ENCODE measurements at places on chromosomes 5 and 9.
A peak's percentile ranks its signal among the peaks of the same experiment; 100 is the strongest.

GRCh38 chr9:77215874-77216273, 38.5 kb downstream of the VPS13A start:
- peak; percentile 24 for DNase-seq

- no peak for DNase-seq
Observed at GRCh38 chr9:91848146-91848545, 101.9 kb downstream of the ROR2 start.

DNA sequence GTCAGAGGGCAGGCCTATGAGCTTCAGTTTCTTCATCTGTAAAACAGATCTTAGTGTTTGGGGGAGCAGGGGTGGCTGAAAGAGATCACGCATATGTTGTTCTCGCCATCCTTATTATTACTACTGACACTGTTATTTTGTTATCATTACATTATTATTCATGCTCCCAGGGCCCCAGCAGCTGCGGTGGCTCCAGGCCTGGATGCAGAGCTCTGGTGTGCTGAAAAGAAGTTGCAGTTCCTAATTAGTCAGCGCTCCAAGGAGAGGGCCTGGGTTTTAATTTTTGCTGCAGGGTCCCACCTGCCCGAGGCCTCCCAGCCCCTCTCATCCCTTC, 19.5 kb downstream of the CXXC5 start:
- peak; percentile 65 for DNase-seq

DNA sequence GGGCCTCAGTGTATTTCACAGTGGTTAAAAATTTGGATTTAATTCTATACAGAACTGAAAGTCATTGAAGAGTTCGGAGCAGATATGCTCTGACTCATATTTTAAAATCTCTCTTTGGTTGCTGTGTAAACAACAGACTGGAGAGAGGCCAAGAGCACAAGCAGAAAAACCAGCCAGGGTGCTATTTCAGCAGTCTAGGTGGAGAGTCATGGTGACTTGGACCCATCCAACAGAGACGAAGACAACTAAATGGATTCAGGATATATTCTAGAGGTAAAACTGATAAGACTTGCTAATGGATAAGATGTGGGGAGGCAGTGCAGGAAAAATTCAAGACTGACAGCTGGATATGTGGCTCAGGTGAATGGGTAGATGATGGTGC, 168.9 kb downstream of the MAPKAP1 start:
- peak; percentile 91 for DNase-seq

DNA sequence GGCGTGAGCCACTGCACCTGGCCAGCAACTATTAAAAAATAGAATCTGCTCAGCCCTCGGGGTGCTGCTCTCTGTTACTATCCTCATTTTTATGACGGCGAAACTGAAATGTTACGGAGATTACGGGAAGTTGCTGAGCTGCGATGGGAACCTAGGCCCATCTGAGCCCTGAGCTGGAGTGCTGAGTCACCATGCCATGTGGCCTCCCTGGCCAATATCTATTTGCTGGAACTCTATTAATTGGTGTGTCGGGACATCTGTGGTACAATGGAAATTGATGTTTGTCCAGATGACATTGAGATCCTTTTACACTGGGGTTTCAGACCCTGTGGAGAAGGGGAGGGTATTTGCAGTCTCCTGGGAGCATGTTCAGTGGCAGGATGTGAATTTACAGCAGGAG, 8.1 kb downstream of the PRDM12 start:
- no peak for DNase-seq

DNA sequence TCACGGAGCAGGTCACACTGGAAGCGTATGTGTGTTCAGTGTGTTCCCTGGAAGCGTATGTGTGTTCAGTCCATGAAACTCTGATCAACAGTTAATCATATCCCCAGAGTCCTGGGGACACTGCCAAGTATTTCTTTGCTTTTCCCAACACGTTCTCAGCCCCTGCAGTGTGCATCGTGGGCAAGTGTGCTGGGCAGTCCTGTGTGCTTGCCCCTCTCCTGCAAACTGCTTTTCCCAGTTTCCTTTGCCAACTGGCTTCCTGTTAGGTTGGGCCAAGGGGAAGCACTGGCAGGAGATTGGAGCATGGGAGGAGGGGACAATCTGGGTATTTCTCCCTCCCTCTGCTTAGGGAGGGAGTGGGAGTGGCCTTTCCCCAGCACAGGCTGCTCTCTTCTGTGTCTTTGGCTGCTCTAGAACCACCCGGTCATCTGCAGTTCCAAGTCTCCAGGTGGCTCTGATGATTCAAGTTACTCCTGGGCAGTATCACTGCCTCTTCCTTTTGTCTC, 36.8 kb upstream of the NEK6 start:
- DNase-seq, result peak; percentile 46

DNA sequence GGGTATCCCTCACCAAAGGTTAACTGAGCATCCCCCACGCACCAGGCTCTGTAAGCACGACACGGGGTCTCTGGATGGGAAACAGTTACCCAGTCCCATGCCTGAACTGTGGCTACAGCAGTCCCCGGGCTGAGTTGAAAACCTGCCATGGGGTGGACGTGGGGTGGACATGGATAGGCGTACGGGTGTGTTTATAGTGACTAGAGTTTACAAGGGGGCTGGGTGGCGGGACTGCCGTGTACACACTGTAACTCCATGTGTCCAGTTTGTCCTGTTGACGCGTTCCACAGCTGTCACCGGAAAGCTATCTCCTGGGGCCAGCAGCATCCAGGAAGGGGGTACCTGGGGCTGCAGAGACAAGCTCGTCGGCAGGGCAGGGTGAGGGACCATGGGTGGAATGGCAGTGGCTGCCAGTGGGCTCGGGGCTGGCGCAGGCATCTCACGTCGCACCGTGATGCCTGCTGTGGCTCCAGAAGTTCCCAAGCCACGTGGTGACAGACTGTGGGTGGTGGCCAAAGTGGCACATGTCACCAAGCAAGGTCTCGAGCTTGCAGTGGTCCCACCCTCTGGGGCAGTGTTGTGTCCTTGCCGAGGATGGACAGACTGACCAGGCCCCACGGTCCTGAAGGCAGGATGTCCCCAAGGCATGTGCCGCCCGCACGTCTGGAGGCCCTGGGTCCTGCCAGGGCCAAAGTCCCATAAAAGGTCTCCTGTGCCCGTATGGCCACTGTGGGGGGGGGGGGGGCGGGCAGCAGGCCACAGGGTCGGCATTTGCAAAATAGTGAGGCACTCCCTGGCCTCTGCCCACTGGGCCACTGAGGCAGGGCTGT, 29.3 kb upstream of the RNF130 start:
- no peak for DNase-seq

- no peak for DNase-seq
Observed at GRCh38 chr5:20230010-20230409, 242.0 kb upstream of the CDH18 start.

DNA sequence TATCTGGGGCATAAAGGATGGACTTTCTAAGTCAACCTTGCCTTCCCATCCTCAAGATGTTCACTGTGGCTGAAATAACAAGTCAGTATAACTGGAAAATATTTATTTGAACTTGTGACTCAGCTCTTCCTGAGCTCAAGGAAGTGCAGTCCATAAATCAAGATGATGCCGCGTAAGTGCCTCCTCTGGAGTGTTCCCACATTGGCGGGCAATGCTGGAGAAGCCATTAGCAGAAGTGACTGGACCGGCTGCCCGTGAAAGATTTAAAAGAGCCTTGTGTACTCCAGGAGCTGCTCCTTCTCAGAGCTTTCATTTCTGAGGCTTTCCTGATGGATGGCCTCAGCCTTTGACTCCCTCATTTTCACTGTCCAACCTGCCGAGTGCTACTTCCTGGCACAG, 17.4 kb downstream of the TMOD1 start:
- peak; percentile 1 for DNase-seq

- no peak for DNase-seq
Observed at GRCh38 chr9:77131399-77131798, 45.9 kb upstream of the VPS13A start.

GRCh38 chr5:111511174-111511830, 1.0 kb downstream of the STARD4 start:
- peak; percentile 67 for DNase-seq

- no peak for DNase-seq
Observed at GRCh38 chr5:163916376-163916775, 411.0 kb downstream of the MAT2B start.

- DNase-seq, result no peak
Observed at GRCh38 chr9:92739346-92739970, 25.2 kb downstream of the BICD2 start.

DNA sequence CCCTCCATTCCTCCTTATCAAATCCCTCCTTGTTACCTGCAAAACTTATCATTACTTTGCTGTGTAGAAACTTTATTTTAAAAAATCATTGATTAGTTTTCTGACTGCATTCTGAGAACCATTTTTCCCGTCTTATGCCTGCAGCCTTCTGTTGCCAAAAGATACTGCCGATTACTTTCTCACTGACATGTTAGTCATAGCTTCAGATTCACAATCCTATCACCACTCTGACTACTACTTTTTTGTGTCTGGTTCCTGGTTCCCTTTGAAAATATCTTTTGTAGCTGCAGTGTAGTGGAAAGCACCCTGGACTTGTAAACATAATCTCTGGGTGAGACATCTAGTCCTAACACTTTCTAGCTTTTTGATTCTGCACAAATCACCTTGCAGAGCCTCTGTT, 71.7 kb downstream of the NR2F1 start:
- DNase-seq, result no peak

- DNase-seq, result peak; percentile 70
Observed at GRCh38 chr9:91089405-91090129, 272.2 kb downstream of the AUH start.

- peak; percentile 79 for DNase-seq
Observed at GRCh38 chr9:113741886-113742854, 133.9 kb upstream of the ZNF618 start.

GRCh38 chr9:134515026-134515821, 126.4 kb upstream of the COL5A1 start:
- DNase-seq, result no peak

DNA sequence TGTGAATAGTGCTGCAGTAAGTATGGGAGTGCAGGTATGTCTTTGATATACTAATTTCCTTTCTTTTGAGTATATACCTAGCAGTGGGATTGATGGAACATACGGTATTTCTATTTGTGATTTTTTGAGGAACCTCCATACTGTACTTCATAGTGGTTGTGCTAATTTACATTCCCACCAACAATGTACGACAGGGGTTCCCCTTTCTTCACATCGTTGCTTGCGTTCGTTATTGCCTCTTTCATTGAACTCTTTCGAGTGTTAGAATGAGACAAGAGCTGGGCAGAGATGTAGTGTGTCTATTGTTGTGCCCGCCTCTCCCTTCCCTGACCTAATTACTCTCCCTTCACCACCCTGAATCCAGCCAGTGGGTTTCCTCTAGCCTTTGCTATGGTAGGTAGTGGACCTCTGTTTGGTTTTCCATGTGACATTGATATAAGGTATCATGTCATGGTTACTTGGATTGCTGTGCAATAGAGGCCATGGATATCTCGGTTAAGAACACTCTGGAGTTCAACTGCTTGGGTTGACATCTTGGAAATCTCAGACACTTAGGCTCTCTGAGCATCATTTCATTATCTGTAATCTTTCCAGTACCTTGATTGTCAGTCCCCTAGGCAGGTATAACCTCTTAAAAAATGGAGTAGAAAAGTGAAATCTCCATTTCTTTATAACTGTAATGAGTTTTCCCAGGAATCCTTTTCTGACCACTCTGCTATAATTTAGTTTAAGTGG, 19.5 kb downstream of the AOPEP start:
- DNase-seq, result no peak

DNA sequence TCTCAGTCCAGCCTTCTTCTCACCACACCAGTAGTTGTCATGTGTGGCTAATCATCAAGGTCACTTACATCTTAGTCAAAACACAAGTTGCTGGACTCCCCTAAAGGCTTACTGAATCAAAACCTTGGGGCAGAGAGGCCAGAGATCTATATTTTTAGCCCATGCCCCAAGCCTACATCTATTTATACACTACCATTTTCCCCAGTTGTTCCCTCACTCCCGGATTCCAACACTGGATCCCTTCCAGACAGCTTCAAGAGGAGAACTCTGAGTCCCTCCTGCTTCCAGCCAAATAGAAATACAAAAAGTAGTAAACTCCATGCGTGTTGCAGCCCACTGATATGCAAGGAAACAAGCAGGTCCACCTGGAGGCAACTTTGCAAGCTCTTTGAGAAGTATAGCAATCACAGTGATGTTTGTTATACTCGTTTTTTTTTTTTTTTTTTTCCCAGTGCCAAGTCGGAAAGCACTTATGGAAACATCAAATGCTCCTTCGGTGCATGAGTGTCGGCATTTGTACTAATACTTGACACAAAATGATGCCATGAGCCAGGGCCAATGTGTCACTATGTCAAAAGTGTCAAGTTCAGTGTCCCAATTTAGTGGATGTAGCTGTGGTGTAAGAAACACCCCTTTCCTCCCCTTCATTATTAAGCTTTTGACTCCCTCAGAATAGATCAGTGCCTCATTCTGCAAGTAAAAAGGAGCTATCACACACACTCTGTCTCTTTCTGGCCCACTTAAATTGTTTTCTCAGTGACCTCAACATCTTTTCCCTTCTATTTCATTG, 594.2 kb upstream of the SGCD start:
- peak; percentile 5 for DNase-seq

DNA sequence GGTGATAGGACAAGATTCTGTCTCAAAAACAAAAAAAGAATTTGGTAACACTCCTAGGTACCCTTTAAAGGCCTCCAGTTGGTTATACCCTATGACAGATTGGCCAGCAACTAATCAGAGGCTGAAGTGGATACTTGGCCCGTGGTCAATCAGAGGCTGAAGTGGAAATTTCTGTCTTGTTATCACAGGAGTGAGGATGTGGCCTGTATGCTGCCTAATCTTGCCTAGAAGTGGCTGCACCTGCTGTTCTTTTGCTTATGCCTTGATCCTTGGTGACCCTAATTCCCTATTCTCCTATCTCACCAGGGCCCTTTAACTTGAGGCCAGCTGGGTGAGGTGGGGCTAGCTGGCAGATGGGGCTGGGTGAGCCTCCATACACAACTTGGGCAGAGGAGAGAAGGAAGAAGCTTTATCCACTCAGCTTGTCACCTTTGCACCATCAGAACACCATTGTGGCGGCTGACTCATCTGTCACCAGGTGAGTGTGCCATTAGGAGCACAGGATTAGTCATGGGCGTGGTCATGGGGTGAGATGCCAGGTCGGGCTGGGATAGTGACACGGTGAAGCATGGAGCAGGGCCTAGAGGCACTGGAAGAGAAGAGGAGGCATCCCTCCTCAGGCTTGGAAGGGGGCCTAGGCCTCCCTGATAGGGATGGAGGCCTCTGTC, 41.5 kb downstream of the SAR1B start:
- DNase-seq, result no peak

GRCh38 chr9:130239363-130239695, 26.2 kb upstream of the HMCN2 start:
- no peak for DNase-seq

GRCh38 chr5:68170826-68171558, 44.6 kb upstream of the PIK3R1 start:
- no peak for DNase-seq

DNA sequence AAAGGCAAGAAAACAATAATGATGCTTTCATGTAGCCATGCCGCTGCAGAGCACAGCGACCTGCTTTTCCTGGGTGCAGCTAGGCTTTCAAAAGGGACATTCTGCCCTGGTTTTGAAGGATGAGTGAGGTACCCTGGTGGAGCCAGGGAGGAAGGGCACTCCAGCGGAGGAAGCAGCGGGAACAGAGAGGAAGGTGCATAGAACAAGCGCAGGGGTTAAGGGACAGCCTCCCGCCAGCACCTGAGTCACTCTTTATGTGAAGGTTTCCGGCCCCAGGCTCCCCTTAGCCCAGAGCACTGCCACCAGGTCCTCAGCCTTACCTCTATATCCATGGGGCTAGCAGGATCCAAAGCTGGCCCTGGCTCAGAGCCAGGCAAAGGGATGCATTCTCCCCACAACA, 221.1 kb downstream of the CDK5RAP2 start:
- no peak for DNase-seq

- DNase-seq, result peak; percentile 93
Observed at GRCh38 chr5:89878140-89879132, 531.1 kb downstream of the CETN3 start.

- DNase-seq, result peak; percentile 44
Observed at GRCh38 chr5:69517763-69518212, 25.2 kb downstream of the OCLN start.

Data from fibroblast of skin of scalp (primary cell).